T follicular helper cell (primary cell): ENCODE measurements at places on chromosomes 12 and 14.

DNA sequence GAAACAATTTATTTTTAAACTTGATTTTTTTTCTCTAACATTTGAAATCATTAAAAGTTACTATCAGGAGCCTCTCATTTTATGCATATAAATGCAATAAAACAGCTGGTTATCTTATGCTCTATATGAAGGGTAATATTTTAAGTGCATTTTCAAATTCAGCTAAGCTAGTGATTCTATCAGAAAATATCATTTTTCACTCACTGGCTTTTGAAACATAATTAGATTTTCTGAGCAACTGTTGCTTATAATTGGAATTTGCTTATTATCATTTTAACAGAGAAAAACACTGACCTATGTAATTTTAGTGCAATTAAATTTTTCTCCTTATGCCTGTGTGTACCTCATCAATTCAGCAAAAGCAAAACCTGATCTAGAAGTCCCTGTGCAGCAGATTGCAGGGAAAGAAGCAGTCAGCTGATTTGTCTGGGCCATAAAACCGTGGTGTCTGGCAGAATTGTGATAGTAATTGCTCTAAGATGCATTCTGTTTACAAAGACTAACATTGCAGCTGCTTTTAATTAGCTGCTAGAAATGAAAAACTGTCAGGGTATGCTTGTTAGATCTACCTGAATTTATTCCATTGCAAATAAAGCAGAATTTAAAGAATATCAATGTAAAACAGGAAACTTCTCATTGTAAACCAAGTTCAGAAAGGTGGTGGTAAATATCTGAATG lies 75.0 kb downstream of the BICD1 start:
- DNase-seq = no peak

DNA sequence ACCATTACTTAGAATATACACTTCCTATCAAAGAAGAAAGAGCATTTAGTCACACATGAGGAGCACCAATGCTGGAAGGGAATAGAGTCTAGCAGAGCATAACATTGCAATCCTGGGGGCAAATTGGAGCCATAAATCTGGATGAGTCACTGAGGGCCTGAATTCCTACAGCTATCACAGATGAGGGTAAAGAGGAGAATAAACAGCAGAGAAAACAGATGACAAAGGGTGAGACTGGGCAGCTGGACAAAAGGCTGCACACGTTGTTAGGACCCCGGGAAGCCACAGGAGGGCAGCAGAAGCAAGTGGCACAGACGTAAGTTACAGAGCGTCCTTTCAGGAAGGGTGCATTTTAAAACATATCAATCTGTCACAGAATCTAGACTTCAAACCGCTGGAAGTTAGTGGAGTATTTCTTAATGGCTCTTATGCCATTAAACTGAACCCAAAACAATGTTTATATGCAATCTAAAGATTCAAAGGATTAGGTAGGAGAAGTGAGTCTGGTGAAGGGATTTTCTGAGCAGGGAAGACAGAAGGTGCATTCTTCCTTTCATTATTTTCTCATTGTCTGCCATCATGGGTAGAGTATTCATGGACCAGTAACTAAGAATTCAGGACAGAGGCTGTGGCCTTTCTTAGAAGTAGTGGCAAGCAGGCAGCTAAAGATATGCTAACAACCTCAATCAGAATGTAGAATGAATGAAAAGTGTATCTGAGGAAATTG lies 159.8 kb upstream of the DAAM1 start:
- no peak for DNase-seq

- DNase-seq = no peak
Observed at GRCh38 chr12:51682981-51683380, 91.9 kb downstream of the SCN8A start.

DNA sequence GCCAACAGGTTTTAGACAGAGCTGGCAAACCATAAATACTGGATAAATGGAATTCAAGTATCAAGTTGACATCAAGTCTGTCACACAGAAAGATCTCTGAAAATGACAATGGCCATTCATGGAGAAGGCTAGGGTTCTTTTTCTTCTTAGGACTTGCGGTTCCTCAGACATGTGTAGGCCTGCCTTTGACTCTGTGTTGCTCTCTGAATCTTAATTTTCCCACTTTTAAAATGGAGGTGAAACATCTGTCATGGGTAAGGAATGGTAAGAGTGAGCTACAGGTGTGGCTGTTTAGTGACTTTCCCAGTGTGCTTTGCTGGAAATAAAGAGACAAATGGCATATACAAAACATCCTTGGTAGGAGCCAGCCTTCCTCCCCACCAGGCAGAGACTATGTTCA lies 79.2 kb downstream of the PTCSC3 start:
- DNase-seq = no peak

DNA sequence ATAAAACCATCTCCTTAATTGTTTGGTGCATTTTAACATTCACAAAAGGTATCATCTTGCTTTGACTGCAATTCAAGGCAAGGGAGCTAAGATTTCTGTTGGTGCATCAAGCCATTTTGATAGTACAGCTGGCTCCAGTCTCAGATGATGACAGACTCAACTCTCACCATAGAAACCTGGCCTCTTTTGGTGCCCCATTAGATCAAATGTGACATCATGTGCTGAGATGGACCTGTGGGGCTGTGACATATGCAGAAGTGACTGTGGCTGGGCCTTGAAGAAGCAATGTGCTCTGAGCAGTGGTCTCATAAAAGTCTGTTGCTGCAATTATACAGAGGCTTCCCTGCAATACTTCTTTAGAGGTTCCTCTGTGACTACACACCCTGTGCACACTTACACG lies 88.4 kb downstream of the SLC2A13 start:
- no peak for DNase-seq

DNA sequence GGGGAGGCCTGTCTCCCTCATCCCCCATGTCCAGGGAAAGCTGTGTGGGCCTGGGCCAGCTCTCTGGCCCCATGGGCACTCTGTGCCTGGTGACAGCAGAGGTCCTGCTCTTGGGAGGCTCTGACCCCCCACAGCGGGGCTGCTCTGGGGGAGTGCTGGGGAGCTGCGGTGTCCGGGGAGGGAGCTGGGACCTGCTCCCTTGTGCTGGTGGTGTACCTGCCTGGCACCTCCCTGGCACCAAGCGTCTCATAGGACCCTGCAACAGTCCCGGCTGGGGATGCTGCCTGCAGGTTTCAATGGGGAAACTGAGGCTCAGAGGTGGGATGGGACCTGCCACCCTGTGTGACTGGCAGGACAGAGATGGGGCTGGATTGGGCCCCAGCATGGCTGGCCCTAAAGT lies 111.3 kb downstream of the KIF26A start:
- no peak for DNase-seq

GRCh38 chr12:88469154-88469553 lies 111.1 kb downstream of the KITLG start:
- DNase-seq = no peak

GRCh38 chr12:1819571-1819970 lies 794 bp upstream of the LRTM2 start:
- DNase-seq = no peak

DNA sequence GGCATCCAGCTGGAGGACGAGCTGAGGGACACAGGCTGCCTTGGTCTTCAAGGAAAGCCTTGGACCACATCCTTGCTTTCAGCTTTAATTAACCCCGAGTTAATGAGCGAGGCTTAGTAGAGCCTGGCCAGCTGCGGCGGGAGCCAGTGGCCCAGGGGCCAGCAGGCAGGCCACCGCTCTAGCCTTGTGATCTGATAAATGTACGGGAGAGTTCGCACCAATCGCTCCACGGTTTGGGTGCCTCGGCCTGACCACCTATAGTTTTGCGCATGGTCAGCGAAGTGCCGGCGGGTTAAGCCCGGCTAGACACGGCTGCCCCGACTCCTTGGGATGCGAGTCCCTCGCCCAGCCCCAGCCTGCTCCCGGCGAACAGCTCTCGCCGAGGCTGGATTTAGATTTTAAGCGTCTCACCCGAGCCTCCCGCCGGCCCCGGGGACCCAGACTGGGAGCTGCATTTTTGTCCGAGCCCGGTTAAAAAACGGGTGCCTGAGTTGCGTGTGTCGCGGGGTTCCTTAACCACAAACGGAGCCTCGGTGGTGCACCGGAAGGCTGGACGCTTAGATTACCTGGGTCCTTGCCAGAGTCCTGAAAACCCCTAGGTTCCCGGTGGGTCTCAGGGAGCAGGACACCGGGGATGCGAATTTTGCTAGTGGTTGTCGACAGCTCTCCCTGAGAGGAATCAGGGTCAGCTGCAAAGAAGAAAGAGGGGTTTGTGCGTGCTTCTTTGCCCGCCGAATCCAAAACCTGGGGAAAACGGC lies 2.9 kb upstream of the HOXC12 start:
- no peak for DNase-seq

- DNase-seq = no peak
Observed at GRCh38 chr14:99983251-99984015, 81.8 kb upstream of the EVL start.

DNA sequence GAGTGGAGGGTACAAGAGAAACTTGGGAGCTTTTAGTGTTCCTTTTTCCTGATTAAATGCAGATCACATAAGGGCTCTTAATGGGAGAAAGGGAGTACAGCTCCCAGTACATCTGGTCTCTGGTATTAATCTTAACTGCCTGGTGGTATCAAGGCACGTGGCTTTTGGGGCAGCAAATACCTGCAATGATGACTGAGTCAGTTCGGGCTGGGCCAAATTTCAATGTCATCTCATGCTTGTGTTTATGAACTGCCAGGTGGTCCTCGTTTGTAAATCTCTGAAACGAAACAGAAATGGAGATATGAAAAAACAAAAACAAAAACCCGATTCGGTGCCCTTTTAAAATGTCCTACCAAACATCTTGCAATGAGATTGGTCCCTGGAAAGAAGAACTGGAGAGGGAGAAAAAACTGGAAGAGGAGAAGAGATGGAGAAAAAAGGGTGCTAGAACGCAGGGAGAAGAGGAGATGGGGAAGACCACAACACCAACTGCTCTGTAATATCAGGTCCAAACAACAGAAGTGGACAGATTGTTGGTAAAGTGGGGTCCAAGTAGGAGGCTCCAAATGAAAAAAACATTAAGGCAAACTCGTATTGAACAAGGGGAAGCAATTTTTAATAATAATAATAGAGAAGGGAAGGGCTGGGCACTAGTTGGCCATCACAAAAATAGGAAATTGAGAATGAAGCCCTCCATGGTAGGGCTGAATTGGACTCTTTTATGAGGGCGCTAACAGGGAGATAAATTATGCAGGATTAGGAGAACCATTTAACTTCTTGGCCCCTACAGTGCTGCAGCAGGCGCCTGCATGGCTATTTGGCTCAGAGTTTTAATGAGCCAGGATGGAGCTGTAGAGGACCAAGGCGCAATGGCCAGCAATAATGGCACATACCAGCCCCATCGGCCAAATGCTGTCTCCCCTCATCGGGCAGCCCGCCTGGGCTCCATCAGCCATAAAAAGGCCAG lies 45.4 kb upstream of the NPFF start:
- no peak for DNase-seq

DNA sequence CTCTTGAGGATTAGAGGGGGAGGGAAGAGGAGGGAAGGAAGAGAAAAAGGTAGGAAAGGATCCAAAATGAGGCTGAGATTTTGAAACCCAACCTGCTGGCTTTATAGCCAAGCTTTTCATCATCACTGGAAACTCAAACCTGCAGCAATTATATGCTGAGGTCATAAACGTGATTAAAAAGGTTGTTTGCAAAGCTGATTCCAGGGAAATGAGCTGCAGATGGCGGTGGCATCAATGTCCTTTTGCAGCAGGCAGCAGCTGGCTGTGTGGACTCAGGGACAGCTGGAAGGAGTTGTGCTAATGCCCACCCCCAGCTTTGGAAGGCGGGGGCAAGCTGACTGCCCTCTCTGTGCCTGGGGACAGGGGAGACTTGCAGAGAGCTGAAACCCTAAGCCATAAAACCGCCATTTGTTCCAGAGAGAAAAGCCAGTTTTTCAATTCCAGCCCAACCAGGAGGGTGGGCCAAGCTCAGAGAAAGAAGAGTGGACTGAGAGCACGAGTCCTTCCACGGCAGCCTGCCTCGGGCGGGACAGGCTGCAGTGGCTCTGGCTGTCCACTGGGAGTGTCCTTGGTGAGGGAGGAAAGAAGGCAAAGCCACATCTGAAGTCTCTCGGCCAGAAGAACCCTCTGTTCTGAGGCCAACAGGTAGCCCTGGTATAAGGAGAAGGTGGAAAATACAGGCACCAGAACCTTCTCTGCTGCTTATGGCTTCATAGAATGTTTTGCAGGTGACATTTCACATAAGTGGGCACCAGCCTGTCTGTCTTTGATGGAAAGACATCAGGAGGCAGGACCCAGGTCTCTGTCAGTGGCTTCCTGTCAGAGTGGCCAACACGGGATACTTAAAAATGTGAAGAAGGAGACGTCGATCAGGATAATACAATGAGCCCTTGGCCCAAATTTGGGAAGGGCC lies 90.7 kb downstream of the SINHCAF start:
- no peak for DNase-seq

DNA sequence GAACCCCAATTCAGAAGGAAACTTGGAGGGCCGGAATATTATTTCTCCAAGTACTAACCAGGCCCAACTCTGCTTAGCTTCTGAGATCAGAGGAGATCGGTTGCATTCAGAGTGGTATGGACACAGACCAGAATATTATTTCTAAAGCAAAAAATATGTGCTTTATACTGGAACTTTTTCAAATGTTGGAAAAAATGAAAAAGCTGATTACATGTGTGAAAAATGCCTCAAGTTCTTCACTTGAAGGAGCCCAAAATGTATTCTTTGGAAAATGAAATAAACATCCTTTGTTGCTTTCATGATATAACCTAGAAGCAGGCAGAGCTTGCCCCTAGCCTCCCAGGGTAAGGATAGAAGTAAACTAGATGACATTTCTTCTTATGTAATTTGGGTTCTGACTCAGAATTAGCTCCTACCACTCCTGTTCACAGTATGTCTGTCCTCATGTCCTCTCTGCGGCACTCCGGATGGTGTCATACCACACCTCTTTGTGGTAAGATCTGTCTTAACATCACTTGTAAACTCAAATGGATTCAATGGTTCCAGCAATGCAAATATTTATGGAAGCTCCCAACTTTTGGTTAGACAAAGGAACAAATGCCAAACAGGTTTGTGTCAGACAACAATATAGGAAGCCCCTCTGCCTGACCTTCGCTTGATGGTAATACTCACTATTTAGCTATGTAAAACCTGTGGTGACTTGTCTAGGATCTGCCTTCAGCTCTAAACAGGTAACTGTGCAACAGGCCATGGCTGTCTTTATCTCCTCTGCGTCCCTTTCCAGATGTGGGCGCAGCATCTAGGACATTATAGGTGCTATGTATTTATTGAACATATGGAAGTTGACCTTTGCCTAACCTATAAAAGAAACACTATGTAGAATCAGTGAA lies 178.5 kb downstream of the SSPN start:
- no peak for DNase-seq

GRCh38 chr14:54664961-54665360 lies 98.0 kb downstream of the SAMD4A start:
- DNase-seq = no peak

GRCh38 chr14:34034447-34035176 lies 83.7 kb upstream of the EGLN3 start:
- no peak for DNase-seq

- DNase-seq = no peak
Observed at GRCh38 chr12:128266541-128267130, 334 bp upstream of the TMEM132C start.

- DNase-seq = no peak
Observed at GRCh38 chr12:31931796-31932715, 27.2 kb upstream of the RESF1 start.

GRCh38 chr12:29907461-29907860 lies 123.7 kb upstream of the TMTC1 start:
- no peak for DNase-seq
